ENCODE measurements at places on chromosomes 12 and 14.
A peak's percentile ranks its signal among the peaks of the same experiment; 100 is the strongest.

- no peak for DNase-seq
Measured at GRCh38 chr14:59256331-59256730, 67.9 kb downstream of the DAAM1 start.

- DNase-seq, result no peak
Measured at GRCh38 chr12:111927346-111927745, 85.3 kb downstream of the MAPKAPK5 start.

DNA sequence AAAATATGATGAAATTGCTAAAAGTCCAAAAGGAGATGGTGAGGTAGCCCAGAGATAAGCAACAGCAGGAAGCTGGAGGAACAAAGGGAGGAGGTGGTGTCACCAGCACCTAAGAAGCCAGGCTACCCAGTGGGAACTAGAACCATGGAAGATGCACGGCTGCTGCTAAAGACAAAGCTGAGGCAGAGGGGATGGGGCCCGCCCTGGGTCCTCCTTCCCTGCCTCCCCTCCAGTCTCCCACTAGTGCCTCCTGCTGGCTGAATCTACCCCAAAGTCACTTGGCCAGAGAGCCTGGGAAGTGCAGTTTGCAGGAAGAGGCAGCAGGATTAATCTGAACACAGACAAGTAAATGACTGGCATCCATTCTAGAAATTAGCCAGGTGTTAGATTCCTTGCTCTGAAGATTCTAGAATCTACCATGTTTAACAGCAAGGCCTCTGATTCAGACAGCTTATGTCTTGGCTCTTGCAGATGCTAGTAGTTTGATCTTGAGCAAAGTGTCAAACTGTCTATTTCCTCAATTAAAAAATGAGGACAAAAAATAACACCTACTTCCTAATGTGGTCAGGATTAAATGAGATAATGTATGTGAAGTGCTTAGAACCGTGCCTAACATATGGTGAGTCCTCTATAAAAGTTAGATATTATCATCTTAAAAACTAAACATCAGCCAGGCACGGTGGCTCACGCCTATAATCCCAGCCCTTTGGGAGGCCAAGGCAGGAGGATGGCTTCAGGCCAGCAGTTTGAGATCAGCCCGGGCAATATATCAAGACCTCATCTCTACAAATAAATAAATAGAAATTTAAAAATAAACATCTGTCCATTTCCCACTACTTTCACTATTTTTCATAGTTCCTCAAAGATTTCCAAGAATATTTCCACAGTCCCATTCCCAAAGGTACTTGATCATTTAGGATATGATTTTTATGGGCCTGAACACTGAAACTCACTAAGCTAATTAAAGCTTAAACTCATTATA lies 5.8 kb upstream of the LRP10 start:
- no peak for DNase-seq

DNA sequence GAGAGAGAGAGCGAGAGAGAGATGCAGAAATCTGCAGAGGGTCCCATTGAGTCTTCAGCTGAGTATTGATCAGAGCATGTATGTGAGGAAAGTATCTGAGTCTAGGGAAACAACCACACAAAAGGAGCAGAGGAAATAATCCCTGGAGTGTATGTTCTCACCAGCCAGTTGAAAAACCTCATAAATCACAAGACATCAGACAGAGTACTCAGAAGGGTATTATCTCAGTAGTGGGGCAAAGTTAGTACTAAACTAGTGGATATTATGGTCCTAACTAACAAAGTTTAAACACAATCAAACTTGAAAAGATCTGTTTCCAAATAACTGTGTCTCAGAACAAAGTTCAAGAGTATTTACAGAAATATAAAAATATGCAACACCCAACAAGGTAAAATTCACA lies 36.5 kb upstream of the CTDSP2 start:
- no peak for DNase-seq

- no peak for DNase-seq
Measured at GRCh38 chr12:92297932-92298696, 152.5 kb upstream of the BTG1 start.

DNA sequence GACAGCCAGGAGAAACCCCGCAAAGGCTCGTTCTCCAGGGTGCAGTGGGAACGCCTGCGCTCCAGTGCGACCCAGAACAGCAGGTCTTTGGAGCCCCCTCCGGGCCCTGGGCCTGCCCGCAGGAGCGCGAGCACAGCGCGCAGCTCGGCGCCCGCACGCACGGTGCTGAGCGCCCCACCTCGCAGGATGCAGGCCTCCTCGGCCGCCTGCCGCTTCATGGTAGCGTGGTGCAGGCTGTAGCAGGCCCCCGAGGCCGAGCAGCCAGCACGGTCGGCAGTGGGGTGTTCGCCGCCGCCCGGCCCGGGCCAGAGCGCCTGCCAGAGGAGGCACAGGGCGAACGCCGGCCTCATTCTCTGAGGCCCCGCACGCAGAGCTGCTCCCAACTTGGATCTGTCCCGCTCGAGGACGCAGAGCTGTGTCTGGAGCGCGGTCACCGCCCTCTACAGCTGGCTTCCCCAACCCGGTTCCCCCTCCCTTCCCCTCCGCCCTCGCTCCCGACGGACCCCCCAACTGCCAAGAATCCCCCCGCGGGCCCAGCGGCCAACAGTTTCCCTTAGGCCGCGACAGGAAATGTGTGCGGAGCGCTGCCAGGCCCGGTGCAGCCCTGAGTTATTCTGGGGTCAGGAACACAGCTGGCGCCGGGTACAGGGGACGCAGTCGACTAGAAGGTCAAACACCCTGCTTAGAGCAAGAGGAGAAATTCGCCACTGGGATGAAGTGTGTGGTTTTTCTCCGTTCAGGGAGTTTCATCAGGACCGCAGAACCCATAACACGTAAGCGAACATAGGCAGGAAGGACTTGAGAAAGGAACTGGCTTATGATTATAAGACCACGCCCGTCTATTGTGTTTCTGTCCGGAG lies at the start of gene CLEC14A:
CLEC14A (minus strand) TSS at position 421 of the 860 bp plus-strand sequence; CDS start at position 350, 71 bp downstream.
- DNase-seq, result no peak

DNA sequence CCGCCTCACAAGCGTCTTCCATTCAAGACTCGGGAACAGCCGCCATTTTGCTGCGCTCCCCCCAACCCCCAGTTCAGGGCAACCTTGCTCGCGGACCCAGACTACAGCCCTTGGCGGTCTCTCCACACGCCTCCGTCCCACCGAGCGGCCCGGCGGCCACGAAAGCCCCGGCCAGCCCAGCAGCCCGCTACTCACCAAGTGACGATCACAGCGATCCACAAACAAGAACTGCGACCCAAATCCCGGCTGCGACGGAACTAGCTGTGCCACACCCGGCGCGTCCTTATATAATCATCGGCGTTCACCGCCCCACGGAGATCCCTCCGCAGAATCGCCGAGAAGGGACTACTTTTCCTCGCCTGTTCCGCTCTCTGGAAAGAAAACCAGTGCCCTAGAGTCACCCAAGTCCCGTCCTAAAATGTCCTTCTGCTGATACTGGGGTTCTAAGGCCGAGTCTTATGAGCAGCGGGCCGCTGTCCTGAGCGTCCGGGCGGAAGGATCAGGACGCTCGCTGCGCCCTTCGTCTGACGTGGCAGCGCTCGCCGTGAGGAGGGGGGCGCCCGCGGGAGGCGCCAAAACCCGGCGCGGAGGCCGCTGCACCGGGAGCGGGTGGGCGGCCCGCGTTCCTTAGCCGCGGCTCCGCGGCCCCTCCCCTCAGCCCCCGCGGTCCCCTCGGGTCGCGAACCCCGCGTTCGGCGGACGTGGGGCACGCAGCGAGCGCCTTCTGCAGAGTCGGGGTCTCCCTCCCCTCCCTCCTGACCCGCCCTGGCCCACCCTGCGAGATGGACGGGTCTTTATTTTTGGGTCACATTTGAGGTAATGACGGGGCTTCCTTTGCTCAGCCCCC lies at the start of gene UBC:
UBC (minus strand) TSS at position 259 of the 847 bp plus-strand sequence. CDS start 879 bp downstream, outside the sequence.
- peak; percentile 76 for DNase-seq

- no peak for DNase-seq
Measured at GRCh38 chr14:43568022-43568421, 939.1 kb downstream of the FSCB start.

Data from stimulated activated CD8-positive, alpha-beta memory T cell treated with anti-CD3 and anti-CD28 coated beads, Interleukin-4, amount 100 ng/mL, for 24 hours (primary cell).